B cell (primary cell): ENCODE measurements at places on chromosomes 12 and 14. TPM values are rescaled to one million over a fixed set of nuclear protein-coding genes. Genes with fewer than 3 reads are reported as not detected.

The PLEKHD1 gene
- total RNA-seq: 0.12 TPM in 2 replicates

DNA sequence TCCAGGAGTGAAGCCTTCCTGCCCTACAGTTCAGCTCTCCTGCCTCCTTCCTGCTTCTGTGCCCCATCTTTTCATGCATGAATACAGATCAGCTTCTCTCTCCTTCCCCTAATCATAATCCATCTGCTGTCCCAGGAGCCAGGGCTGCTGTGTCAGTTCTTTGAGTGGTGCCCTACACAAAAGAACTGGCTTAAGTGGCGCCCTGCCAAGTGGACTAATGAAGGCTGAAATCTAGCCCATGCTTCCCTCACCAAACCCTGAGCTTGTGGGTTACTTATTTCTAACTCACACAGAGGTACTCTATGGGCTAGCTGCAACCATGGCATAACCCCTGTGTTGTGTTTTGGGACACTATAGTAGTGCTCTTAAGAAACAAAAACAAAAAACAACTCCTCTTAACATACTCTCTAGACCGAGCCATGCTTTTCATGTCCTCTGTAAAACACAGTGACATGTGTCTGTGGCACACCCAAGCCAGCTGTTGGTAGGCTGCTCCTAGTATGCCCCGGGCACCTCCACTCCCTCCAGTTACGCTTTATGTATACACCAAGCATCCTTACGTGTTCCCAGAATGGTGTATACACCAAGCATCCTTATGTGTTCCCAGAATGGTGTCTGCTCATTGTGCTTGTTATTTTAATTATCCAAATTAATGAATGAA lies 19.3 kb upstream of the ETV6 start:
- H3K27me3 ChIP-seq: no peaks in the 10 kb centered on the region
- no peaks in the 10 kb centered on the region for H3K36me3 ChIP-seq
- no peak for DNase-seq
- H3K4me3 ChIP-seq: no peak overlapping the region
- H3K4me1 ChIP-seq: no peaks in the 10 kb centered on the region

DNA sequence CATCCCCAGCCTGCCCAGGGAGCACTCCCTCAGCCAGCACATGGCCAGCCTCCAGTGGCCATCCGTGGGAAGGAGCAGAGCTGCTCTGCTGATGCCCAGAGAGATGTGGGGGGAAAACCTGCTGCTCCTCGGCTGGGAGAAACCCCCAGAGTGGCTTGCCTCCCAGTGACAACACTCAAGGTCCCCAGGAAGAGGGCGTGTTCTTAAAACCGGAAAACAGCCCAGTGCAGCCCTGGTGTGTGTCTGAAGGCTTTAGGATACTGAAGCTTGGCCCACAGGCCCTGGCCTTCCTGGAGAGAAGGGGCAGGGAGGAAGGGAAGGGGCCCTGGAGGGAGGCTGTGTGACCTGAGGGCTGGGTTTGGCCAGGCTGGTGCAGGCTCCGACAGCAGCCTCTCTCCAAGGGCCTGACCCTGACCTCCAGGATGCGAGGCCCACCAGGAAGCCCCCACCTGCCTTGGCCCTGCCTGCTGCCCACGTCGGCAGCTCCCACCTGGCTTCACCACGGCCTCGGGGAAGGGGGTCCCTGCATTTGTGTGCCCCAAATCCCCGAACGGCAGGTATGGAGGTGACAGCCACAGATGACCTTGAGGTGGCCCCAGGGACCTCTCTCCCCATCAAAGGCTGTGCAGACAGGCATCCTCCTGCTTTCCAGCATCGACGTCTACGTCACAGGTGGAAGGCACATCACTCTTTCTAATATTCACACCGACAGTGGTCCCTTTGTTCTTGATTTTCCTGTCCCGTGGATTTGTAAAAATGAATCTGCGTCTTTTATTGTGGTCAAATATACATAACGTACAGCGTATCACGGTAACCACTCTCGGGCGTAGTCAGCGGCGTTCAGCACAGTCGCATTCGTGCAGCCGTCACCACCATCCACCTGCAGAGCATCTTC lies 190.0 kb upstream of the C14orf180 start:
- H3K27ac ChIP-seq: no peak overlapping the region
- H3K27me3 ChIP-seq: no peaks in the 10 kb centered on the region
- no peak for DNase-seq
- peaks cover 63% of the 10 kb centered on the region for H3K4me1 ChIP-seq
- no peaks in the 10 kb centered on the region for H3K36me3 ChIP-seq

The SERPINA10 gene
- not detected in 2 replicates for total RNA-seq

- no peak overlapping the region for H3K4me3 ChIP-seq
- H3K27ac ChIP-seq: no peak overlapping the region
- DNase-seq: no peak
- H3K36me3 ChIP-seq: no peaks in the 10 kb centered on the region
Observed at GRCh38 chr12:93957168-93957567, 191.2 kb upstream of the PLXNC1 start.

DNA sequence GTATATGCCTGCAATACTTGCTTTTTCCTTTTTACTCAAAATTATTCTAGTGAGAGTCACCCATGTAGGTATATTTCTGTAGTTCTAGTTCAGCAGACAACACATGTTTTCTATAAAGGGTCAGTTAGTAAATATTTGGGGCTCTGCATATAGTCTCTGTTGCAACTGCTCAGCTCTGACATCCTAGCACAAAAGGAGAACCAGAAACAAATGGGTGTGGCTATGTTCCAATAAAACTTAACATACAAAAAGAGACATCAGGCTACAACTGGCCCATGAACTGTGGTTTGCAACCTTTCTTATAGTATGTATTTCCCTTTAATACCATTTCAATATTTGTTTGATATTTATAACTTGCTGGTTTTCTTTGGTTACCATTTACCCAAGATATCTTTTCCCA lies 11.9 kb downstream of the NT5DC3 start:
- no peaks in the 10 kb centered on the region for H3K27me3 ChIP-seq
- H3K36me3 ChIP-seq: no peaks in the 10 kb centered on the region
- no peak overlapping the region for H3K27ac ChIP-seq
- peaks cover 31% of the 10 kb centered on the region for H3K4me1 ChIP-seq
- H3K4me3 ChIP-seq: no peak overlapping the region
- DNase-seq: peak; percentile 18

- no peaks in the 10 kb centered on the region for H3K27me3 ChIP-seq
- H3K4me1 ChIP-seq: peaks cover 34% of the 10 kb centered on the region
- no peak overlapping the region for H3K27ac ChIP-seq
- no peak overlapping the region for H3K4me3 ChIP-seq
- no peaks in the 10 kb centered on the region for H3K36me3 ChIP-seq
Observed at GRCh38 chr12:53076461-53076860, 2.7 kb downstream of the SPRYD3 start.

DNA sequence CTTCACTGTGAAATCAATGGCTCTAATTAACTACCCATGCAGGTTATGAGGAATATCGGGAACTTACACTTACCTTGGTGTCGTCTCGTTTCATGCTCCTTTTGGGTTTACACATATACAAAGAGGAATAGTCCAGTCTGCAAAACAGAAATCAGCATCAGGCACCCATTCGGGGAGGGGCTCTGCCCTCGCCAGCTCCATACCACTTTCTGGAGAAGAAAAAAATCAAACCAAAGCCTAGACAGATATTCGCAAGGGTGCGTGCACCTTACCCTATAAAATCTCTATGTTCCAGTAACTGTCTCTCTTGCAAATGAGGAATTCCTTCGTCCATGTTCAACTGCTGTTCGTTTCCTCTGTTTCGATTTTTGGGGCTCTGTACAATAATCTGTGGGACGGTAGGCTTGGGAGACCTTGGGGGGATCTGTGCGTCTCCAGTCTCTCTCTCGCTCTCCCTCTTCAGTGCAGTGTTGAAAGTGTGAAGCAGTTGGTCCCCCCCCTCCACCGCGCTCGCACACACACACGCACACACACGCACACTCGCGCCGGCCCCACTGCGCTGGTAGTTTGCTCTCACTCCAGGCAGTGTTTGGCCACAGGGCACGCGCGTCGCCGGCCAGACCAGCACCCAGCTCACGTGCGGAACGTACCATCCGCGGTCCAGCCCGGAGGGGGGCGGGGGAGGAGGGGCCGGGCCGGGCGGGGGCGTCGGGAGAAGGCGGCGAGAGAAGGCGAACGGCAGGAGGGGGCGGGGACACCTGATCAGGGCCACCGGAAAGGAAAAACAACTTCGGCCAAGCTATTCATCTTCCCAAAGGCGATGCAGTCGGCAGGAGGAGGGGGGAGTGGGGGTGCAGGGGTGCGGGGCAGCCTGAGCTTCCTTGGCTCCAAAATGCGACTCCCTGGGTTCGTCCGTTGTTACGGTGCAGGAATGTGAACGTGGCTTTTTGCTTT lies at the start of gene BHLHE41:
BHLHE41 (minus strand) TSS at position 592 of the 954 bp plus-strand sequence; CDS start at position 334, 258 bp downstream.
- DNase-seq: peak; percentile 78
- H3K4me3 ChIP-seq: peak within 1 kb of the TSS; percentile 75
- H3K27ac ChIP-seq: peak within 1 kb of the TSS; percentile 87
- H3K4me1 ChIP-seq: peaks cover 46% of the 10 kb centered on the region
- peaks cover 14% of the 10 kb centered on the region for H3K27me3 ChIP-seq
- H3K36me3 ChIP-seq: no peaks in the 10 kb centered on the region

The HRK gene
- 45.1 and 49.6 TPM in 2 replicates for total RNA-seq

GRCh38 chr14:75445236-75445635 lies 17.4 kb downstream of the JDP2 start:
- no peaks in the 10 kb centered on the region for H3K27me3 ChIP-seq
- peaks cover 21% of the 10 kb centered on the region for H3K36me3 ChIP-seq
- H3K4me1 ChIP-seq: peaks cover 5% of the 10 kb centered on the region

The CD163 gene
- 1.1 and 2.2 TPM in 2 replicates for total RNA-seq

The ENDOU gene
- not detected in 2 replicates for total RNA-seq

- H3K27ac ChIP-seq: no peak overlapping the region
- H3K27me3 ChIP-seq: no peaks in the 10 kb centered on the region
- no peaks in the 10 kb centered on the region for H3K4me1 ChIP-seq
- no peak for DNase-seq
Observed at GRCh38 chr12:129750421-129750820, 153.4 kb downstream of the TMEM132D start.

- no peaks in the 10 kb centered on the region for H3K36me3 ChIP-seq
- peaks cover 6% of the 10 kb centered on the region for H3K4me1 ChIP-seq
- no peak overlapping the region for H3K27ac ChIP-seq
- no peaks in the 10 kb centered on the region for H3K27me3 ChIP-seq
- no peak overlapping the region for H3K4me3 ChIP-seq
Observed at GRCh38 chr12:74488134-74488533, 49.5 kb upstream of the ATXN7L3B start.

GRCh38 chr12:103841690-103842584 lies 903 bp upstream of the NT5DC3 start:
- H3K27me3 ChIP-seq: no peaks in the 10 kb centered on the region
- H3K36me3 ChIP-seq: no peaks in the 10 kb centered on the region
- no peak overlapping the region for H3K27ac ChIP-seq

DNA sequence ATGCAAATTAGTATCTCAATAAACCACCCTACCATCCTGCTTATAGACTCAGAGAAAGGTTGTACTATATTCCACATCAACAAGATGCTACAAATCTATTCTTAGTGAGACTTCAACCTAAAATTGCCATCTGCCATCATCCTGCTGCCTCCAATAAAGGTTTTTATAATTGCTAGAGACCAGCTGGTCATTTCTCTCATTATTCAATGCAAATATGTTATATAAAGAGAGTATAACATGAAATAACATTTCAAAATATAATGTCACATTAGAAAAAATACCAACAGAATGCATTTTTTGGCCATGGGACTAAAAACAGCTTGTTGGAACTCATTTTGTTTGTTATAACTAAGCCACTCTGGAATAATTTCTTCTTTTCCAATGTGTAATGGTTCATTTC lies 247.3 kb downstream of the LRIG3 start:
- no peaks in the 10 kb centered on the region for H3K36me3 ChIP-seq
- no peaks in the 10 kb centered on the region for H3K27me3 ChIP-seq
- no peaks in the 10 kb centered on the region for H3K4me1 ChIP-seq
- no peak overlapping the region for H3K4me3 ChIP-seq
- no peak overlapping the region for H3K27ac ChIP-seq

DNA sequence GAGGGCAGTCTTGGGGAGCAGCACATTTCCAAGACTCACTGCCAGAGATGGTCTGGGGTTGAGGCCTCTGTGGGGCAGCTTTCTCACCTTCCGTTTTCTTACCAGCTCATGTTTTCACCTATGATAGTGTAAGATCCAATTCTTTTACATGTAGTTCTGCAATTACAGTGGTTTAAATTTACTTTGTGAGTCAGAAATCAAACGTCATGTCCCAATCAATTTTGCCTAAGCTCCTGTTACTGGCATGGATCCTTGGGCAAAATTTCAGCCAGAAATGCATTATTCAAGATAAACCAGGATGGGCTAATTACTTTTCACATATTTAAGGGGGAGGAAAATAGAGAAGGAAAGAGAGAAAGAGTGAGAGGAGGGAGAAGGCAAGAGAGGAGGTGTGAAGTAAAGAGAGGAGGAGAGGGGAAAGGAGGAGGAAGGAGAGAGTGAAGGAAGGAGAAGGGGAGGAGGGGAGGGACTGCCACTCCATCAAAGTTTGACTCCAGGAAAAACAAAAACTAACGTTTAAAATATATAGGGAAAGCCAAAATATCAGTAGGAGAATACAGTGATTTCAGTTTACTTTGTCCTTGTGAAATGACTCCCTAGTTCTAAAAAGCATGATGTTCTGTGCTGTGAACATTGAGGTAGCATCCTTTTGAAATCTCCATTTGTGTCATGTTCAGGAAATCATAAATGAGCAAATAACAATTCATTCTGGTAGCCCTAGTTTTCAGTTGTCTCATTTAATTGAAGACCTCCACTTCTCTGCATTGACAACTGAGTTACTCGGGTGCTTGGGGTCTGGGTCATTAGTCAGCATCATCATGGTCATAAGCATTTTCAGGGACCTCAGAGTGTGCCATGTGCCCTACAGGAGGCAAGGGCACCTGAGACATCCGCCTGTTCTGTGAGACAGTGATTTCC lies 3.0 kb downstream of the BMAL2 start:
- DNase-seq: no peak
- H3K4me3 ChIP-seq: no peak overlapping the region
- no peaks in the 10 kb centered on the region for H3K36me3 ChIP-seq
- H3K27ac ChIP-seq: no peak overlapping the region
- H3K27me3 ChIP-seq: peaks cover 20% of the 10 kb centered on the region

GRCh38 chr12:115755061-115755724 lies 522.3 kb downstream of the MED13L start:
- no peak overlapping the region for H3K4me3 ChIP-seq
- no peaks in the 10 kb centered on the region for H3K36me3 ChIP-seq
- no peaks in the 10 kb centered on the region for H3K27me3 ChIP-seq
- DNase-seq: no peak

DNA sequence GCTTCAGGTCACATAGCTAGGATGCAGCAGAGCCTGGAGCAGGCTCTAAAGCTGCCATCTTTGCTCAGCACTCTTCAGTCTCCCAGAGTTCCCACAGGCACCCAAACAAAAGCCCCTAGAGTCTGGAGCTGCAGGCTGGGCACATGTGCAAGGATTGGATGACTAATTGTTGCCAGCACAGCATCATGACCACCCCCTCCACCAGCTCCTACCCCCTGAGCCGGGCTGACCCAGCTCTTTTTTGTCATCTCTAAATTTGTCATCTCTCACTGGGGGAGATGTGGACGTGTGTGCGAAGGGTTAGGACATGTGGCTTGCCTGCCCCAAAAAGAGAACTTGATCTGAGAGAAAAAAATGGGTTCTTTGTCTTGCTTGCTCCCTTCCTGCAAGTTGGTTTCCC lies 4.3 kb upstream of the MMP19 start:
- H3K4me1 ChIP-seq: no peaks in the 10 kb centered on the region
- DNase-seq: no peak
- no peak overlapping the region for H3K4me3 ChIP-seq
- peaks cover 10% of the 10 kb centered on the region for H3K27me3 ChIP-seq
- no peak overlapping the region for H3K27ac ChIP-seq

The DIO2 gene
- total RNA-seq: not detected in 2 replicates

GRCh38 chr12:11748903-11749302 lies 99.4 kb downstream of the ETV6 start:
- DNase-seq: no peak
- H3K36me3 ChIP-seq: peaks cover 8% of the 10 kb centered on the region
- H3K27ac ChIP-seq: no peak overlapping the region
- peaks cover 82% of the 10 kb centered on the region for H3K4me1 ChIP-seq

GRCh38 chr12:24894879-24895278 lies 54.0 kb downstream of the BCAT1 start:
- no peak overlapping the region for H3K4me3 ChIP-seq
- H3K4me1 ChIP-seq: no peaks in the 10 kb centered on the region
- no peaks in the 10 kb centered on the region for H3K27me3 ChIP-seq
